ENCODE measurements at places on chromosomes 11 and 22.

- peak; percentile 70 for DNase-seq
Observed at GRCh38 chr22:41682033-41682807, 6.4 kb downstream of the SNU13 start.

GRCh38 chr11:61885166-61885778, 6.1 kb downstream of the FADS3 start:
- no peak for DNase-seq

GRCh38 chr22:50269970-50270665, at the start of gene MAPK11:
TSS of gene MAPK11 (minus strand) at chr22:50270380. CDS start at chr22:50270292, 88 bp downstream.
- peak; percentile 49 for DNase-seq

GRCh38 chr11:34637303-34637702, 16.4 kb downstream of the EHF start:
- DNase-seq = no peak

DNA sequence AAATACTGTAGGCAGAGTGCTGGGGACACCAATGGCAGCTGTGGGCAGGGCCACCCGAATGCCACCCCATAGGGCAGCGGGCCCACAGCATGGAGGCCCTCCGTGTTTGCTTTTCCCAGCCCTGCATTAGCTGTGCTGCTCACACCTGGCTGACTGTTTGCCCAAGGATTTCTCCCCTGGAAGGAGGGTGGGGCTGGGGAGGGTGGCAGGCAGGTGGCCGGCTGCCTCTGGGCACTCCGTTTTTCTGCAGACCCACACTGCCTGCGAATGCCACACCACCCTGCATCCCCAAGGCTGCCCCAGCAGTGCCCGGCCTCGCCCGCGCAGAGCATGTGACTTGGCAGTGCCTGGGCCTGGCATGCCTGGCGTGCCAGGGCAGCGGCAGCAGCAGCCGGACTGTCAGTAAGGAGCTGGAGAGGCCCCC, 19.6 kb downstream of the DAGLA start:
- no peak for DNase-seq

GRCh38 chr22:39907047-39907446, 6.2 kb downstream of the GRAP2 start:
- DNase-seq = no peak

DNA sequence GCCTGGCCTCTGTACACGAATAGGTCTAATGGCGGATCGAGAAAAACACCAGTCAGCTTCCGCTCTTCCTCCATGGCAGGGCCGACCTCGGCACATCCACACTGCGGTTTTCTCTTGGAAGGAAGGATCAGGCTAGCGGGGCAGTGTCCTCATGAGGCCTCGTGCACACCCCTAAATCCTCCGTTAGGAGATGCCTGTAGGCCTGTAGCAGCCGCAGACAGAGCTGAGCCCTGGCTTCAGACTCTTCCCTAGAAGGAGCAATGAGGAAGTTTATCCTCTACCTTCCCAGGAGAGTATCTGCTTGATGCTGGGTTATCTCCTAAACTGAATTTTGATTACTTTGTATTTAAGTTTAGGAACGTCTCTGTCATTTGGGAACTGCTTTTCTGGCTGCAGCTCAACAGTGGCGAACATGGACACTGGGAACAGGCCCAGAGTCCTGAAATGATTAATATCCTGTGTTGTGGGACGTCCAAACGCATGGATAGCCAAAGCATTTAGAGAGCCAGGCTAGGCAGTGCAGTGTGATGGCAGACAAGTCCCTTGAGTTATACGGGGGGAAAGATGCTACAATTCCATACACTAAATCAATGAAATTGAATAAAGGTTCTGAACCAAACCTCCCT, 16.5 kb upstream of the BMAL1 start:
- no peak for DNase-seq

DNA sequence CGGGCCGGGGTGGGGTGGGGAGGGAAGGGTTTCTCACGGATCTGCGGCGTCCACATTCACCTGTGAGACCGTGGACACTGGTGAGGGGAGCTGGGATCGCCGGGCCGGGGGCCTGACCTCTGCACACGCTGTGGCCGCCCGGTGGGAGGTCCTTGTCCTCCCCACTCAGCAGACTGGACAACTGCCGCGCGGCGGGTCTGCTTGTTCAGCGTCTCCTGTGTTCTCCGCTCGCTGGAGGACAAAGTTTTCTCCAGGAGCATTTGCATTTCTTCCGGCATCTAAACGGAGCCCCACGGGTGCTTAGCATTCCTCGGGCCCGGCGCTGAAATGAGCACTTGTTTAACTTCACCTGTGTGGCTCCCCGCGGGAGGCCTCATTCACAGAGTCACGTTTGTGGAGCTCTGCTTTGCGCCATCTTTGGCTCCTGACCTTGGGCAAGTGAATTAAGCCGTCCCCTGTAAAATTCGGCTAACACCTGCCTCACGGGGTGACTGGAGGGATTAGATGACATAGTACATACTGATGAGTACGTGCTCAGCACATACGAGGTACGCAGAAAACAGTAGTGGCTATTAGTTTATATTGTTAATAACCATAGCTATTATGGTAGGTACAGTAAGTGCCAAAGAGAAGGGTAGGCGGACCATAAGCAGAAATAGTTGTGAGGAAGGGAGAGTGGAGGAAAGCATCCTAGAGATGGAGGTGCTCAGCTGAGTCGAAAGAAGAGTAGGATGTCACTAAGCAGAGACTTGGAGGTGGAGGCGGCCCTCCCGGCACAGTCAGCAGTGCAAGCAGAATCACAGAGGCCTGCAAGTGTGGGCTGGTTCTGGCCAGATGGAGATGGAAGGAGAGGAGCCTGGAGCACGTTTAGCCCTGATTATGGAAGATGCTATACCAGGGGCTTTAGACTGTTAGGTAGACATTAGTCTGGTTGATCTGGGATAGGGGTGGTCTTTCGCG, 885 bp downstream of the TRMU start:
- no peak for DNase-seq

DNA sequence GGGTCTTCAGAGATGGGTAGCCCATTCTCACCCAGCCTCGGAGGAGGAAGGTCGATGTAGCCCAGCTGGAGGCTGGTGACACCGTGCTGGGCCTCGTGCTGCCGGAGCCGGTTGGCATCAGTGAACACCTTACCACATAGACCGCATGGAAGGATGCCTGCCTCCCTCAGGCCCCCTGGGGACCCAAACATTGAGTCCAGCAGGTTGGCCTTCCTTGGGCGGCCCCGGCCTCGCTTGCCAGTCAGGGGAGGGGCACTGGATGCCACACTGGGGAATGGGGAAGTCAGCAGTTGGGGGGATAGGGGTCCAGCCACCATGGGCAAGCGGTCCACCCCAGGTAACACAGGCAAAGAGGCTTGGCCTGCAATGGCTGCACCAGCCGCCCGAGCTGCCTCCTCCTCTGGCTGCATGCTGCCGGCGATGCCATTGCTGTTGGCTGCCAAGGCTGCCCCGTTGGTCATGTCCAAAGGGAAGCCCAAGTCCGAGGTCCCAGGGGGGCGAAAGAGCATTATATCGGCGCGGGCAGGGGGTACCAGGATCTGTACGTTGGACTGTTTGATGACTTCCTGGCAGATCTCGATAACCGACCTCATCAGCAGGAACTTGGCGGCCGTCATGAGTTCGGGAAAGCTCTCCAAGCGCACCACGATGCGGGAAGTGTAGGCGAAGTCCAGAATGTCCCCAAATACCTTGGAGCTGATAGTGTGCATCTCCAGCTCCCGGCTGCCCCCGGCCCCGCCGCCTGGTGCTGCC, 1.4 kb downstream of the PATZ1 start:
- peak; percentile 21 for DNase-seq

DNA sequence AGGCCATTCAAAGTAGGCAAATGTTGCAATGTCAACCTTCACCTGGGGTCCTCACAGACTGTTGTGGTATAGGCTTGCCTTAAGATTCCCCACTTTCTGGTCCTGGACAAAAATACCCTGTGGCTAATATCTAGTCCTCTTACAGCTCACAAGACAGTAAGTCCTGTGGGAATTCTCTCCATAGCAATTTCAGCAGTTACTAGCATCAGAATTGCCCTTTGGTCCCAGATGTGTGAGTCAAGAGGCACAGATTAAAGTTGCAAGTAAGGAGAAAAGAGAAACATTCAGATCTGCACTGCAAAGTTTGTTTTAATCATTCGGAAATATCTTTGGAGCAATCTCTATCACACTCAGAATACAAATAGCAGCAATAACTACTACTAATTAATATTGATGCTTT, 420.2 kb downstream of the NTM start:
- DNase-seq = no peak

GRCh38 chr22:37627545-37627944, 11.9 kb upstream of the SH3BP1 start:
- DNase-seq = no peak

DNA sequence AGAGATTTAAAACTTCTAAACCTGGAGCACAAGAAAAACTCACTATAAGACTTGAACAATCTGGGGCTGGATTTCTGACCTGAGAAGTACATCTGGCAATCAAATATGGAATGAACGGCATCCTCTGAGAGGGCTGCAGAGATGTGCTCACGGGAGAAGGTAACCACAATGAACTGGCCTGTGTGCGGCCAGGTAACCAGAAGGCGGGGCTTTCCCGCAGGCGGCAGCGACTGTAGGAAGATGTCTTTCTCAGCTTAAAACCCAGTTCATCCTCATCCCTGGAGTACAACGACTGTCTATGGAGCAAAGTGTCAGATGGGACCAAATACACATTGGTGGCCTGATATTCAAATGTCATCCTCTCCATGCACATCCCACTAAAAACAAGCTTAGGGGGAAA, 24.5 kb downstream of the MICAL3 start:
- no peak for DNase-seq
